Left ventricle myocardium superior (tissue), 1 donor: ENCODE measurements at places on chromosomes 12 and 14.

DNA sequence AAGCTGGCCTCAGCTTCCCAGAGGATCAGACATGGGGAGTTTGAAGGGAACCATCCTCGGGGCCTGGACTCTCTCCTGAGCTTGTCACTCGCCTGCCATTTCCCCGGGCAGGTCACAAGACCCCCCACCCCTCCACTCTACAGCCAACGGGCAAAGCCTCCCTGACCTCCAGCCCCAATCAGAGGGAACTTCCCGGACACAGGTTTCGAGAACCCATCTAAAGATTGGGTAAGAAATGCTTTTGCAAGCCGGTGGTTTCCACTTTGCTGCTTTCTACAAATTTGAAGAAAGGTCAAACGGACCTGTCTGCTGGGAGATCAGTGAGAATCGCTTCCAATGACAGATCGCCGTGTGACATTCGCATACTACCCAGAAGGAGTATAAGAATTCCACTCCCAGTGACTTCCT is 89.6 kb downstream of the SCARB1 start:
- DNase-seq = no peak

- DNase-seq = no peak
Observed at GRCh38 chr12:57008178-57008577, 1.8 kb upstream of the ZBTB39 start.

- DNase-seq = no peak
Observed at GRCh38 chr12:53502331-53502730, 1.2 kb downstream of the TARBP2 start.

- DNase-seq = no peak
Observed at GRCh38 chr14:77306851-77307496, 13.7 kb downstream of the POMT2 start.

DNA sequence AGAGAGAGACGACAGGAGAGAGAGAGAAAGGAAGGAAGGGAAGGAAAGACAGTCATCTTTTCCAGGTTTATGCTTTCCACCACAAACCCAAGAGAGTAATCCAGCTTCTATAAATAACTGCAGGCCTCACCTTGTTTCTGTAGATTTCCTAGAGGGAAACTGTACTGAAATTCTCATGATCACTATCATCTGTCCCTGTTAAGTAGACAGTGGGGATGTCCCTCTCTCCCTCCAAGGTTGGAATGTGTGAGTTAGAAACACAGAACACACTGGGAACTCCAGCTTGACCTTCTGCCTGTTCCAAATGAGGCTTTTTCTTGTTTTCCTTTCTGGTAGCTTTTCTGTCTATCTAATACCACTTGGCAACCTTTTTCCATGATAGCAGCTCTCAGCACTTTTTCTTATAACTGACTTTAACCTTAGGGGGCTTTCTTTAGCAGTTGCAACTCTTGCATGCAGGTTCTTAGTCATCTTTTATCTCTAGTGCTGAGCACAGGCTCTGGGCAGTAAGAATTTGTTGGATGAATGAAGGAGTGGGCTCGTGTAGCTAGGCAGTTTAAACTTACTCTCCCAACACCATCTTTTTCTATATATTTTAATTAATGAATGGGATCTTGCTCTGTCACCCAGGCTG is 22.8 kb upstream of the FBXO33 start:
- DNase-seq = no peak

DNA sequence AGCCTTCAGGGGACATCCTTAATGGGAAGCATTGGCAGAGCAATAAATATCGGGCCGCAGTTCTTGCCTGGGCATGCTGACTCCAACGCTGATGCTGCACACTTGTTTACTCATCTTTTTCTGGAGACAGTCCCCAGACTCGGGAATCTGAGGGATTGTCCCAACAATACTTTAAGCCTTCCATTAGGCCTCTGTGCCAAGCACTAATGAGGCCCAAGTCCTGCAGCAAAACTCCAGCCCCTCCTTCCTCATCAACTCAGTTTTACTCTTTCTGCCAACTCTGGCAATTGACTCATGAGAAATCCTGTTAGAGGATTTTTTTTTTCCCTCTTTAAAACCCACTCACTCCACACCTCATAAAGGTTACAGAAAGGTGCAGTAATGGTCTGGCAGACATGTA is 233.4 kb upstream of the PELI2 start:
- no peak for DNase-seq

- DNase-seq = no peak
Observed at GRCh38 chr14:104432611-104433231, 146.8 kb upstream of the C14orf180 start.
